ENCODE measurements at places on chromosomes 3 and 15.
A peak's percentile ranks its signal among the peaks of the same experiment; 100 is the strongest.

GRCh38 chr3:151107177-151107576 is 21.7 kb downstream of the MED12L start:
- no peak for DNase-seq

DNA sequence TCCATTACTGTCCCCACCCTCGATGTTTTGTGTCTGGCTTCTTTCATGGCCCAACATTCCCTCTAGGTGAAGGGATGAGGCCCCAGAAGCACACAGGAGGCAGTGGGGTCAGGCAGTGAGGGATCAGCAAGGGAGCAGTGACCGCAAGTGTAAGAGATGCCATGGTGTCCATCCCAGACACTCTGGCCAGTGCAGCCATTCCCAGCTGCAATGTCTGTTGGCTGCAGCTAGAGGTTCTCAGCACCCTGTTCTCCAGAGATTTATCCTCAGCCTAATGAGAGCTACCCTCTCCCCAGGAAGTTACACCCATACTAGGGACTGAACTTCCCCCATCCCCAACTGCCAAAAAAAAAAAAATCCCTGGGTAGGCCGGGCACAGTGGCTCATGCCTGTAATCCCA is 40.2 kb downstream of the TRANK1 start:
- no peak for DNase-seq

- no peak for DNase-seq
Observed at GRCh38 chr3:173410849-173411248, 13.3 kb downstream of the NLGN1 start.

GRCh38 chr15:74782259-74783071 is 585 bp downstream of the CSK start:
- peak; percentile 54 for DNase-seq

- DNase-seq = no peak
Observed at GRCh38 chr3:139552632-139553365, 13.3 kb upstream of the RBP1 start.

DNA sequence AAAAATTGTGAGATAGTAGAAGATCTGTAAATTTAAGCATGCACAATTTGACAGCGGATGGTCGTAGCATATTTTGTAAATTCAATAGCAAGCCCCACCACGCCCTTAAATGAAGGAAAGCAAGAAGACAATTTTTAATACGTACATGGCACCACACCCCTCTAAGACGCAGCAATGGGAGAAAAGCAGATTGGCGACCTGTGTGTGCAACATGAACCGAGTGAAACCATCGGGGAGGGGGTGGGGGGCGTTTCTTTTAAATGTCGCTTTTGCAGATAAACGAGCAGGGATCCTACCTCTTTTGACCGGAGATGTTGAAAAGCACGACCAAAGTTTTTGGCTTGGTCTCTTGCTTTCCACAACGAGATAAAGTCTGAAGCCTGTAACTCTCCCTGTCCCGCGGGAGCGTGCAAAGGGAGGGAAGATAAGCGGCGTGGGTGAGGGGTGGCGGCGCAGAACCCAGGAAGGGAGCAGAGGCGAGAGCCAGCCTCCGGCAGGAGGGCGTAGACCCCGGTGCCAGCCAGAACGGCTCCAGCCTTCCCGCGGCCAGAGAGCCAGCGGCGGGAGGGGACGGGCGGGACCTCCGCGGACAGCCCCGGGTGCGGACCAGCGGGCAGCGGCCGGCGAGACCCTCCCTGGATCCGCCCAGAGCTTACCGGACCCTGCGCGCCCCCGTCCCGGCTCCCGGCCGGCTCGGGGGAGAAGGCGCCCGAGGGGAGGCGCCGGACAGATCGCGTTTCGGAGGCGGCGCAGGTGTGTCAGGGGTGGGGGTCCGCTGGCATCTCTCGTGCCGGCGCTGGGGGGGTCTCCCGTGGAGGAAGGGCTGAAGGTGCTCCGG is at the start of gene CHL1:
CHL1 (plus strand) TSS at position 453 of the 838 bp plus-strand sequence. CDS start 123,014 bp downstream, outside the sequence.
- no peak for DNase-seq

DNA sequence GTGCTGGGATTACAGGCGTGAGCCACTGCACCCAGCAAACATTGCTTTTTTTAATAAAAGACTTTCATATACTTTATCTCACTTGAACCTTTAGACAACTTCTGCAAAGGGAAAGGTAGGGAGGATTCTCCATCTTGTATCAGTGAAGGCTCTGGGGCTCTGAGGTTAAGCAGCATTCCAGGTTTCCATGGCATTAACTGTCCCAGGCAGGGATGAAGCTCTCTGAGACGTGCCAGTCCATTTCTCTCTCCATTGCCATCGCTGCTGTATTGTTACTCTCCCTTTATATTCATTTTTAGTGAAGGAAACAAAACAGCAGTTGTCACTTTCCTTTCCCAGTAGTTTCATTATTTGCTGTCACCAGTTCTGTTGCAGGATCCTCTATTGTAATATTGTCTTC is 342.4 kb downstream of the LPP start:
- DNase-seq = no peak

DNA sequence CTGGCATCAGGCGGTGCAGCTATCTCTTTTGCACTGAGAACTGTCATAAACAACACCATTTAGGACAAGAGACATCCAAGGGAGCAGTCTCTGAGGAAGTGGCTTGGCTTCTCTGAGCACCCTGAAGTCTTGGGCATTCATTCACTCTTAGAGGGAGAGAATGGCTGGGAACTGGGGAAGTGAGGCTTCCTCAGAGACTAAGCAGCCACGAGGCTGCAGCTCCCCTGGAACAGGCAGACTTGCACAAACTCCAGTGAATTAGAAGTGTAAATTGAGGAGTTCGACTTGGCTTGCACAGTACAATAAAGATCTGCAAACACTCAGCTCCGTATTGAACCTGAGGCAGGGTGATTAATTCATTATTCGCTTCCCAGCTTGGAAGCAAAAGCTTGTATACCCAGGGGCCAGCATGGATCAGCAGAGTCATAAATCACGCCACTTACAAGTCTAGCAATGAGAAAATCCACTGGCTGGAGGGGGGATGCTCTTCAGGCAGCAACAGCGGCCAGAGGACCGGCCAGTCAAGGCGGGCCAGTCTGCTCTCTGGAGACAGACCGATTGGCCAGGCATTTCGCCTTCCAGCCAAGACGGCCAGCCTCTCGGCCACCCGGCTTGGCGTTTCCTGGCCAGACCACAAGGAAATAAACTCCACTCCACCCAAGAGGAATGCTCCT is 118.8 kb upstream of the ADPGK start:
- no peak for DNase-seq

GRCh38 chr3:117618462-117618861 is 908.9 kb downstream of the TUSC7 start:
- no peak for DNase-seq

DNA sequence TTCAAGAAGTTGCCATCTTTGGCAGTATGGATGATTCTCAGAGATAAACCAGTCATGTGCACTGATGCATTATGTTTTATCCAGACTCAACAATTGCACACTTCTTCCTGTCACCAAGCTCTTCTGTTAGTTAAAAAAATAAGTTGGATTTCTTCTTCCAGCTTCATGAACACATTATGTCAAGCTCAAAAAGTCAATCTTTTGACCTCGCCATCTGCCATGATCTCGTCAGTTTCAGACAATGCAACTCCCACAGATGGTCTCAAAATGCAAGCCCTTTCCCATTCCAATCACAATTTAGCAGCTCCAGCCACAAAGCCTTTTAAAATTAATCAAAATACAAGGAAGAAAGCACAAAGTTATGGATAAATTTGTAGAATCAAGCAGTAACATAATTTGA is 42.8 kb downstream of the TFDP2 start:
- DNase-seq = no peak

DNA sequence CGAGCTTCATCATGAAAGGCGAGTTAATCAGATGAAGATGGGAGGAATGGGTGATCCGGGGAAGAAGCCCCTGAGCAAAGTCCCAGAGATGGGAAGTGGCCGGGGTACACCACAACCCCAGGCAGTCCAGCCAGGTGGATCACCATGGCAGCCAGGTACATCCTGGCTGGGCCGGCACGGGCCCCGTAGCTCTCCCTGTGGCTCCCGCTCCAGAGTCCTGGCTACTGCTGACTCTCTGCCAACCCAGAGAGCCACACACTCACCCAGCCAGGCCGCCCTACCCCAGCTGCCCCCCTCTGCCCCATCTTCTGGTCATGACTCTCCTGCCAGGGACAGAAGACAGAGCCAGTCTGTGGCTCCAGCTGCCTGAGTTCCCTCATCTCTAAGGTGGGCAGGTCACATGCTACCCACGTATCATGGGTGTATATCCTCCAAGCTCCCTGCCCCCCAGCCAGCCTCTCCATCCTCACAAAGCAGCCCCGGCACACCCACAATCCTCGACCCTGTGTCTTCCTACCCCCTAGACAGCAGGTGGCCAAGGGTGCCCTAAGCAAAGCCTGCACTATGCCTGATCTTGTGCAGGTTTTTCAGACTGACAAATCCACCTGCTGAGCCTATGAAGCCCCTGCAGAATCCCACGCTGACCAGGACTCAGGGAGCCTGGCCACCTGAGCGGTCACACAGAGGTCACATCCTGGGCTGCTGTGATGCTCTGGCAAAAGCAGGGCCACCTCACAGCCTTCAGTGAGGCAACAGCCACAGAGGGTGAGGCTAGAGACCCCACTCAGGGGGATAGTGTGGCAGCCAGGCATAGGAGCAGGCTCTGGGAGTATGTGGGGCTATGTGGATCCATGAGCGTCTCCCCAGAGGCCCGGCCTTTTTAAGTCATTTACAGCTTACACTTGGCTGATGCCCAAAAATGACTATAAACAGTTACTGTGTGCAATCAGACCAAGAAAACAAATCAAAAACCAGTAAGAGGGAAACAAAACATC is 13.2 kb downstream of the XXYLT1 start:
- no peak for DNase-seq

- no peak for DNase-seq
Observed at GRCh38 chr15:68528626-68529290, 50.0 kb upstream of the CORO2B start.

- no peak for DNase-seq
Observed at GRCh38 chr3:160159806-160160205, 65.4 kb upstream of the C3orf80 start.

- no peak for DNase-seq
Observed at GRCh38 chr15:89383365-89384175, 48.9 kb upstream of the POLG start.

DNA sequence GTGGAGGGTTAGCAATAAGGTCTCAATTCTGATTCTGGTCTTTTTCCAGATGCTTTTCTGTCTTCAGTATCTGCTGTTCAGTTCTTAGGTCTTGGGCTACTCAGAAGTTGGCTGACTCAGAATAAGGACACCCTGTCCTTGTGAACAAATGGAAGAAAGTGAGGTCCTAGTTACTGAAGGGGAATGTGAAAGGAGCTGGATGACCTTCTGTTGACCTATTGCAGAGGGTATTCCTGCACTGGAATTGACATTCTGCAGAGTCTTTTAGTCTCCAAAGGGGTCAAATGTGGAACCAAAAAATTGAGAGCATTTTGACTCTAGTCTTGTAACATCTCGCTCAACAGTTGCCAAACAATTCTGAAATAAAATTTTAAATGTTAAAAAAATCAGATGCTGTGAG is 63.0 kb downstream of the CCR1 start:
- no peak for DNase-seq

DNA sequence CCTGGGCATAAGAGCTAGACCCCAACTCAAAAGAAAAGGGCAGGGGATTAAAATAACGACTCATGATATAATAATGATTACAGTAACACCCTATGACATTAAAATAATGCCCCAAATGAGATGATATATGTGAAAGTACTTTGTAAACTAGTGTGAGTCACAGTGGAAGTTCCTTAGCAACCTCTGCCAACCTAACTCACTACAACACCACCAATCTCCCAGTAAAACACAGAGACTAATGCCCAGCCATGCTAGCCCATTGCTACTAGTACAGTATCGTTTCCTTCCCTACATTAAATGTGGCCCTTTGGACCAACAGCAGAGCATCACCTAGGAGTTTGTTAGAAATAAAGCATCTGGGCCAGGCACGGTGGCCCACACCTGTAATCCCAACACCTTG is 11.2 kb upstream of the ADAMTS7 start:
- DNase-seq = no peak

- no peak for DNase-seq
Observed at GRCh38 chr15:60554494-60554893, 75.6 kb upstream of the ICE2 start.

DNA sequence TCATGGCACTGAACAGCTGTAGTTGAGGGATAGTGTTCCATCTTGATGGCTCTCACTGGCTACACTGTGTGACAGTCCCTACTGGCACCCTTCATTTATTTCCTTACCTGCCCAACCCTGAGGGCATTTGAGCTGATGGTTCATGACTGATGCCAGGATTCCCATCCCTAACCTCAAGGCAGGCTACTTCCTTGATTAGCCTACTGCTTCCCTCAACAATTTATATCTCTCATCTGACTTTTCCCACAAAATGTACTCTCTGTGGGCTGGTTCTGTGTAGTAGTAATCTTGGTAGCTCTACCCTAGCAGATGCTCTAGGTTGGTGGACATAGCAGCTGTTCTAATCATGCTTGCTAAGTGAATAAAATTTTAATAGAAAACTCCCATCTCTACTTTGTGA is 106.0 kb downstream of the THRB start:
- DNase-seq = no peak

DNA sequence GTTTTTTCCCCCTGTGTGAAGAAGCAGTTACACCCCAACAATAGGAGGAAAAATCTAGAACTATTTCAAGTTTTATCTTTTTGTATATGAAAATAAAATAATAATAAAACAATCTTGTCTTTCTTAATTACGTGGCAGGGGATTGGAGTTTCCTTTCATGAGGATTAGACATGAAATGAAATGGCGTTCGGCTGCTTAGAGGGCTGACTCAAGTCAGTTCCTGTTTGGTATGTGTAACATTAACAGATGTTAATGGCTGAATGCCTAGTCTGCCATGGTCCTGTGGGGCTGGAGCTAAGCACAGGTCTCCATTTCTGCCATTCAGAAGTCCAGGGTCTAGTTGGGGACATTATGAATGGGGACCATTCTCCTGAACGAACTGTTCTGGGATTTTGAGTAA is 3.1 kb upstream of the EXOG start:
- DNase-seq = no peak

- no peak for DNase-seq
Observed at GRCh38 chr3:128011140-128011539, 41.1 kb upstream of the SEC61A1 start.

- DNase-seq = no peak
Observed at GRCh38 chr3:7444886-7445285, 584.0 kb downstream of the GRM7 start.

- no peak for DNase-seq
Observed at GRCh38 chr3:124117486-124117885, 125.6 kb upstream of the ROPN1 start.

- no peak for DNase-seq
Observed at GRCh38 chr3:156957715-156958114, 131.6 kb downstream of the LEKR1 start.

DNA sequence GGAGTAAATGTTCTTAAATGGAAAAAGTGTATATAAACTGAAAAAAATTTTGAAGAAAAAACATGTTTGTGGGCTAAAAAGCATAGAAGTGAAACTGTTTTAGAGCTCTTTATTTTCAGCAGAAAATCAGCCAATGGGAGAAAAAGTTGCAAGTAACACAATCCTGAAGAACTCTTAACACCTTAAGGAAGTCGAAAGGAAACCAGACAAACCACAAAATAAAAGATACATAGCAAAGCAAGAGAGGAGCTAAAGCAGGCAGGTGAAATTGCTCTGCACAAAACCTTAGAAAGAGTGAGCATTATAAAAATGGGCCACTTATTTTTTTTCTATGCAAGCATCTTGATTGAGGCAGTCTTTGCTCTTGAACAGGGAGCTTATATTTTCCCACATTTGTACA is 300.5 kb downstream of the RAP2B start:
- DNase-seq = no peak

GRCh38 chr3:42880601-42881451 is 5.1 kb upstream of the CYP8B1 start:
- peak; percentile 91 for DNase-seq

GRCh38 chr3:41304593-41304992 is 105.3 kb downstream of the CTNNB1 start:
- no peak for DNase-seq

Measured in stimulated activated CD4-positive, alpha-beta T cell treated with anti-CD3 and anti-CD28 coated beads, Interleukin-1b, Interleukin-23, amount 100 ng/mL, for 48 hours (primary cell).